ENCODE measurements at places on chromosomes 16 and 17.

DNA sequence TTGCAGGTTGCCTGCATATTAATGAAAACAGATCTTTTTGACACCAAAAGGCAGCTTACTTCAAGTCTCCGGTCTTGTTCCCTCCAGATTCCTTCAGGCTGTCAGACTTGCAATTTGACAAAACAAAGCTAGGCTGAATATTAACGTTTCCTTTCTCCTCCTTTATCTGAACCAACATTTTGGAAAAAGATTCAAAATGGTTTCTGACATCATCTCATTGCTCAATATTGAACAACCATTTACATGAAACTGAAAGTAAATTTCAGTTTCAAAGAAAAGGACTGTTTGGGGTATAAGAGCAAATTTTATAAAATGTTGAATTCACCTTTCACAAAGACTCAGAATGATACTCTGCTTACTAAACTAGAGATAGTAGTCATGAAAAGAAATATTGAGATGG lies 521.8 kb downstream of the KCNJ2 start:
- no peak for DNase-seq

GRCh38 chr16:85479972-85480726 lies 133.0 kb upstream of the GSE1 start:
- no peak for DNase-seq

GRCh38 chr16:86934581-86935375 lies 356.4 kb downstream of the FOXL1 start:
- DNase-seq, result no peak

GRCh38 chr16:73915935-73916334 lies 380.7 kb upstream of the PSMD7 start:
- DNase-seq, result no peak

DNA sequence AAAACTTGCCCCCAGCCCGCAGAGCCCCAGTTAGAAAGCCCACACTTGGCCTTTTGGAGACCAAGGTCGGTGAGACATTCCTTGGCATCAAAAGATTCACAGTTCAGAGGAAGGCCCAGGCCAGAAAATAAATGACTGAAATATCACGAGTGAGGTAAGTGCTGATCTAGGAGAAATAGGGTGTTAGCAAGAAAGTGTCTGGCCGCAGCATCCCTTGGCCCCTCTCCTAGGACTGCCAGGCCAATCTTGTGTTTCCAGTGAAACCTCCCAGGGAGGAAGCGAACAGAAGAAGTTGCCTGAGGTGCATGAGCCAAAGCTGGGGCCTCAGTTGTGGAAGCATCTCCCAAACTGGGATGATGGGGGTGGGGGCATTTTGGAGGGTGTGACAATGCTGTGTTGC lies 22.5 kb upstream of the NSMCE1 start:
- no peak for DNase-seq

DNA sequence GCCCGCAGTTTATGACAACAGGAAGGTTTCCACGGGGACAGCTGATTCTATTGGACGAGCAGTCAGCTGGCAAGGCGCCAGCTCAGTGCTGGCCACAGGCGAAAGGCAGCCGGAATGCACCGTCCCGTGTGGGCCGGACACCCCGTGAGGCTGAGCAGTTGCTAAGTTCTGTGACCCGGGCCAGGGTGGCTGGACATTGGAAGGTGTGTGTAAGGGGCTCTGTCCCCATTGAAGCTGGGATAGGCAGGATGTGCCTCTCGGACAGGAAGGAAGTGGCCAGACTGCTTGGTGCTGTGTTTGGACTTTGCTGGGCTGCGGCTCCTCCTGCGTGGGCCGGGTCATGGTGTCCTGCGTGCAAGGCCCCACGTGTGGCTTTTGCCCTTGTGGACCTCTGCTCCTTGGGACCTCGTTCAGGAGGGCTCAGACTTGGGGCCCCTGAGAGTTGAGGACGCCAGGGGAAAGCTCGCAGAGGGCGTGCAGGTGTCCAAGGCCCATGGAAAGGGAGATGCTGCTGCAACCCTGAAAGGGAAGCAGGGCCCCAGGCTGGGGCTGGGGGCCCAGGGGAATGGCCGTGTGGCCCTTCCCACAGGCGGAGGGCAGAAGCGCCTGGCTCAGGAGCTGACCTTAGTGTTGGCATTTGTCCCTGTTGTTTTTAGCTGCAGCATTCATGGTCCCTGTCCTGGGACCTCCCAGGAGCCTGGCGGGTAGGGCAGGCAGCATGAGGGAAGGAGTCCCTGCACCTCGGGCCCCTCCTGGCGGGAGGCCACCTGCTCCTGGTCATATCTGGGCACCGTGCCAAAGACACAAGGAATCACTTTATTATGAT lies 10.0 kb downstream of the BAIAP2 start:
- DNase-seq, result no peak

DNA sequence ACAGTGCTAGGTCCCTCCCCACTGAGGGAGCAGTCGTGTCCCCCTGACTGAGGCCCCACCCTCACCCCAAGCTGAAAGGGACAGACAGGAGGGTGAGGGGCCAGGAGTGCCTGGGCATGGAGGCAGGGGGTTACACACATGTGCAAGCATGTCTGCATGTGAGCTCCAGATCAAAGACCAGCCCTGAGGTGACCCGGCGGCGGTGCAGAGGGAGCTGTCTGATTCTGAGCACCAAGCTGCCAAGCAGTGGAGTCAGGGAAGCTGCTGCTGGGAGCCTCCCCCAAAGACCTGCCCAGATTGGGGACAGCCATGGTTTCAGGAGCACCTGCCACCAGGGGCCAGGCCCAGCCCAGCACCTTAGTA lies 5.5 kb downstream of the DLX3 start:
- no peak for DNase-seq

GRCh38 chr17:15039366-15039765 lies 225.8 kb downstream of the PMP22 start:
- DNase-seq, result no peak

DNA sequence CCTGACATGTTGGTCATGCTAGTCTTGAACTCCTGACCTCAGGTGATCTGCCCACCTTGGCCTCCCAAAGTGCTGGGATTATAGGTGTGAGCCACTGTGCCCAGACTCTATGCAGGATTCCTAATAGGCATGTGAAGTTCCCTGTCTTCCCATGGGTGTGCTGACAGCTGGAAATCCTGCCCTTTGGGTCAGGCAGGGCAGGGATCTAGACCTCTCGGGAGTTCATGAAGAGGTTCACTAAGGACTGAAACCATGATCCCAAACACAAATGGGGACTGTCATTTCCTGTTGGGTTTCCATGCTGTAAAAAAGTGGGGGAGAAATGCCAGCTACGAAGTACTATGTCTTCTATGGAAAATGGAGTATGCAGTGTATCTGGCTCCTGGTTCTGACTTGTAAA lies 52.1 kb downstream of the HIC1 start:
- DNase-seq, result no peak

DNA sequence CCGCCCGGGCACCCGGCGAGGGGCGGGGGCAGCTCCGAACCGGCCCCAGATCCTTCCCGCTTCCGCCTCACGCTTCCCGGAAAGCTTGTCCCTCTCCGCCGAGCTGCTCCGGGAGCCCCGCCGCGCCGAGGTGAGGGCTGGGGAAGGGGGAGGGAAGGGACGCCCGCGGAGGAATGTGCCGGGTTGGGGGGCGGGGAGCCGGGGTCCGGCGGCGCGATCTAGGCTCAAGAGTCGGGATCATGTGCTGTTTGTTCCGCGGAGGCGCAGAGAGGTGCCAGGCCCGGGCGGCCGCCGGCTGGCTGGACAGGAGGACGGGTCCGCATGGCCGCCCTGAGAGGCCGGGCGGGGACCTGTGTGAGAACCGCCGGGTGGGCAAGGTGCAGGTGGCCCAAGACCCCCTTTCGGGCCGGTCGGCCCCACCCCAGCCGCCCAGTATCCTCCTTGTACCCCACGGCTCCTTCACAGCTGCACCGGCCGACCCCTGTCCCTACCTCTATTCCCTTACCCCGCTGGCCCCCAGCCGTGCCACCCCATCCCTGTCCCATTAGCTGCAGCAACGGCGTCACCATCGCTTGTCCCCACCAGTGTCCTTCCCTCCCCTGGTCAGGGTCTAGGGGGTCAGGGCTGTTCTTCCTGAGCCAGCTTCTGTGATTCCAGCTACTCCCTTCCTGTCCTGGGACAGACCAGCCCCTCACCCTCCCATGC lies 429 bp downstream of the KIF1C start:
- peak; percentile 23 for DNase-seq

DNA sequence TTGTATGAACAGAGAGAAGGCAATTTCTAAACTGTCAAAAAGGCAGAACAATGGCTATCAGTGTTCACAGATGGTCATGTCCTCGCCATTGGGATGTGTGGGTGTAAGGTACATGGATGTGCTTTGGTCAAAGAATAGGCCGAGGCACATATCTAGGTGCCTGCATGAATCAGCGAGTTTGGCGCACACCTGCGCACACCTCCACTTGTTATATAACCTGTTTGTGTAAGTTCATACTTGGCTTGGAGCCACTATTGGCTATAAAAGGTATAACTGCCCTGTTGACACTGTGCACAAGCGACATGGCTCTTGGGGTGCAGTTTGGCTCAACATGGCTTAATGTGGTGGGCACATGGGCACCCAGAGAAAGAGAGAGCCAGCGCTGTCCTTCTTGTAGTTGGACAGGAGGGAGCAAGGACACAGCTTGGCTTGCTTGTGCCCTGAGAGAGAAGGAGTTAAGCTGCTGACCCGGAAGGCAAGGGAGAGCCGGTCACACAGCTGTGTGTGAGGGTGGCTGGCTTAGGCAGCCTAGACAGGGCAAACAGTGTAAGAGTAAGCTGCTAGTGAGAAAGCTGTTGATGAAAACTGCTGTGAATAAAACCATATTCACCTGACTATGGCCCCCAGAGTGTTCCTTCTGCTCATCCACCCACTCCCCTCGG lies 499.1 kb downstream of the KCNJ2 start:
- no peak for DNase-seq

DNA sequence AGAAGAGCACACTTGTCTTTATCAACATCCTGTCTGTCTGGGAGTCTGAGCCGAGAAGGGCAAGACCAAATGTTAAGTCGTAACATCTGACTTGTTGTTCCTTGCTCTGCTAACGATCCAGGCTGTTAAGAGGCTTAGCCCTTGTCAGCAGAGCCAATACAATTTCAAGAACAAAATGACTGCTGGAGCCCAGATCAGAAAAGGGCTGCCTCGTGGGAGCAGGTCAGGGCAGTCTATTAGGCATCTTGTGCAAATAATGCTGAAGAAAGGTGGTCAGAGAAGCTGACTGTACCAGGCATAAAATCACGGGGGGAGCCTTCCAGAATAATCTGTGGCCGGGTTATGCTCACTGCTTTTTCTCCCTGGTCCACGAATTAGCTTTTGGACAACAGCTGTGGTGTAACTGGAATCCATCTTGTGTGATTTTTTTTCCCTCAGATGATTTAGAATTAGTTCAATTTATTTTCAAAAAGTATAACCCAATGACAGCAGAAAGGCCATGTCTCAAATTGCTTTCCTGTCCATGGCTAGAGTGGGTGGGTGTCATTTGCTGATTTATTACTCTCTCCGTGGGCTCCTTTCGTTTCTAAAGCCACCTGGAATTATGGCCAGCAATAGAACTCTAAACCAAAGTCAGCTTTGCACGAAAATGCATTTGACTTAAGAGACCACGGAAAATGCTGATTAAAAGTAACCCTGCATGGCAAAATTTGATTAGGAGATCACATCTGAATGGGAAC lies 221.1 kb upstream of the HSBP1 start:
- DNase-seq, result no peak
